Stimulated activated CD8-positive, alpha-beta memory T cell treated with anti-CD3 and anti-CD28 coated beads, Interleukin-15, amount 100 ng/mL, for 24 hours (primary cell): ENCODE measurements at places on chromosomes 12 and 14.

- DNase-seq, result no peak
These were observed 21.8 kb downstream of the VPS37B start for GRCh38 chr12:122874081-122874480.

DNA sequence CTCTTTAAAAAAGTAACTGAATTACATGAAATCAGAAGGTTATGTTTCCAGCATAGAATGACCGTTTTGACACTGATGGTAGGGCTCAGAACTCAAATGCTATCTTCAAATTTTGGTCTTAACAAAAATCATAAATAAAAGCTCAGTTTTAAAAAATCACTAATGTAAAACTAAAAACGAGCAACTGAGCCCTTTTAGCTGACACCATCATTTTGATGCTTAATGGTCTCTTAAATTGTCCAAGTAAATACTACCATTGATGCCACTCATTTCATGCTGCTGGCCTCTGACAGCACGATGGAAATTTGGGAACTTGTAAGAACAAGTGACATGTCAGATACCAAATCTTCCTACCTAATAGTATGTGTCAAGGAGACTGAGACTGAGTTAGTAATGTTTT, 205.0 kb downstream of the AKAP6 start:
- no peak for DNase-seq

- no peak for DNase-seq
These were observed 55.9 kb downstream of the FERMT2 start for GRCh38 chr14:52895000-52895399.

DNA sequence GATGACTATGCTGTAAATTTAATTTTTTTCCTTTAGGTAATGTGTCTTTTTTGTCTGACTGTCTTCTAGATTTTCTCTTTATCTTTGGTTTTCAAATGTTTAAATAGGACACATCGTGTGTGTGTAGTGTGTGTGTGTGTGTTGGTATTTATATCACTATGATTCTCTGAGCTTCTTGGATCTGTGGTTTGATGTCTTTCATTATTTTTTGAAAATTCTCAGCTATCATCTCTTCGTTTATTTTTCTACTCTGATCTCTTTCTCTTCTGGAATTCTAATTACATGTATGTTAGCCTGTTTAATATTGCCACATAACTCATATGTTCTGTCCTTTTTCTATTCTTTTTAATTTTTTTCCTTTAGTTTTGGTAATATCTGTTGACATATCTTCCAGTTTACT, 73.5 kb upstream of the OR10AD1 start:
- no peak for DNase-seq

GRCh38 chr14:76336876-76337275, 39.1 kb upstream of the ESRRB start:
- DNase-seq, result no peak

- no peak for DNase-seq
These were observed 256.4 kb downstream of the NUAK1 start for GRCh38 chr12:105882404-105882803.

DNA sequence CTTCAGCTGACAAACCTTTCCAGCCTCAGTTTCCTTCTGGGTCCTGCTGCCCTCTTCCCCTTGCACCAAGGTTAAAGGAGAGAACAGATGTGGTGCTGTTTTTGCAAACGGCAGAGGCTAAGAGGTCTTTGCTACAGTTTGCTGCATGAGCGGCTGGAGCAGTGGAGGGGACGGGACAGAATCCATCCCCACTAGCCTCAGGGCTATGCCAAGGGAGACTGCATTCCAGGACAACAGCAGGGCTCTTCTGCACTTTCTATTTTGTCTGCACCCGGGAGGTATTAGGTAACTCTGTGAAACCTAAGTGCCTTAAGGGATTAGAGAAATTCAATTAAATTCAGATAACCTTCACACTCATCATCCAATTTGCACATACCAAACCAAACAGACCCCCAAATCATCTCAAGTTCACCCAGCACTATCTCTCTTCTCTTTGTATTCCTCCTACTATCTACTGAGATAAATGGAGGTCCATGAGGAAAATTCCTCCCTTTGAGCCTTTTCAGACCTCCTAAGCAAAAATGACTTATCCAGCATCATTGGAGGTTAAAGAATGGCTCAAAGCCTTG, 103.8 kb upstream of the VRK1 start:
- DNase-seq, result no peak

GRCh38 chr14:64649383-64649998, 54.7 kb upstream of the PLEKHG3 start:
- no peak for DNase-seq

GRCh38 chr12:112506513-112507166, 87.9 kb downstream of the PTPN11 start:
- DNase-seq, result no peak

DNA sequence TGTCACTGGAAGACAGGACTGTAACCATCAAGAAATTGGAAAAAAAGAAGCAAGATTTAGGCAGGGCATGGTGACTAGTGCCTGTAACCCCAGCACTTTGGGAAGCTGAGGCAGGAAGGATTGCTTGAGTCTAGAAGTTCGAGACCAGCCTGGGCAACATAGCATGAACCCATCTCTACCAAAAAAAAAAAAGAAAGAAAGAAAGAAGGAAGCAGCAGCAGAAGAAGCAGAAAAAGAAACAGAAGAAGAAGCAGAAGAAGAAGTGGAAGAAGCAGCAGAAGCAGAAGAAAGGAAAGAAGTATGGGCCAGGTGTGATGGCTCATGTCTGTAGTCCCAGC, 30.5 kb upstream of the LGALS3 start:
- DNase-seq, result no peak

DNA sequence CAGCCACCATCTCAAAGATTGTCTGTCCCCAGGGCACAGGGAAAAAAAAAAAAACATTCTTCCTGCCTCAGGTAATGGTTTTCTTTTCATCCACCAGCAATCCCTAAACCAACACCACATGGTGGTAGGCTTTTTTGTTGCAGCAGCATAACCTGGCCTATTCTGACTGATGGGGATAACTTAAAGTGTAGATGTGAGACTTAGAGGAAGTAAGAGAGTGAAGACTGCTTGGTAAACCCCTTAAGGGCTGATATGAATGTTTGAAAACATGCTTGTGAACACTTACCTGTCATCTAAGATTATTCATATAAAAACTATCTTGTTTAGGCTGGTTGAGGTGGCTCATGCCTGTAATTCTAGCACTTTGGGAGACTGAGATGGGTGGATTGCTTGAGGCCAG, 130.2 kb upstream of the RAP1B start:
- DNase-seq, result no peak

- DNase-seq, result no peak
These were observed 734.8 kb downstream of the MED13L start for GRCh38 chr12:115542656-115543055.

- no peak for DNase-seq
These were observed 618 bp downstream of the SEC23A start for GRCh38 chr14:39102265-39102968.

DNA sequence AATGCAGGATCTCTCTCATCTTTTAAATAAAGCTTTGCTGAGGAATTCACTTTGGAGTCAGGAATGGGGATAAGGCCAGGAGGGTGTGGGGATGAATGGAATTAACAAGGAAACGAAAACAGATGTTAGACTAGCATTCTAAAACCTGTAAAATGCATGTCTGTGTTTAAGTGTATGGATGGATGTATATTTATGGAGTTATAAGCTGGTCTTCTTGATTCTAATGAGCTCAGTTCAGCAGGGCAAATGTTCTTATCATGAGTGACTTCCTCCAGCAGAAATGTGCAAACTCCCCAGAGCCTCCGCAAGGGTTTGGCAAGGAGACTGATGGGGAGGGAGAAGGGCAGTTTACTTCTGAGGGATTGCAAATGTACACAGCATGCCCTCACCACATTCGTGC, 149.1 kb downstream of the NTF3 start:
- no peak for DNase-seq

GRCh38 chr14:89564286-89564957, 147.4 kb upstream of the FOXN3 start:
- no peak for DNase-seq

DNA sequence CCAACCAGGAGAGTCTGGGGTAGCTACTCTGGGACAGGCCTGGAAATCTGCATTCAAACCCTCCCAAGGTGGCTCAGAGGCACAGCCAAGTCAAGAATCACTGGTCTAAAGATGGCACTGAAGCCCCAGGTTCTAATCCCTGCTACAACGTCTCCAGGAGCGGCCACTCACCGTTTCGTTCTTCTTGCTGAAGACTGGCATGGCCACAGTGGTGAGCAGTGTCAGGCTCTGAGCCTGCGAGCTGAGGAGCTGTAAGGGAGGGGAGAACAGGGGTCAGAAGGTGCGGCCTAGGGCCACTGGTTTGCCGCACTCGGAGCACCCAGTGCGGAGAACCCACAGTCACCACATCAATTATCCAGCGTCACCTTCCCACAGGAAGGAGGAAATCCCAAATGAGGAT, 38.8 kb downstream of the CACNA2D4 start:
- DNase-seq, result no peak

- no peak for DNase-seq
These were observed 15.9 kb downstream of the PRKAB1 start for GRCh38 chr12:119683816-119684215.

DNA sequence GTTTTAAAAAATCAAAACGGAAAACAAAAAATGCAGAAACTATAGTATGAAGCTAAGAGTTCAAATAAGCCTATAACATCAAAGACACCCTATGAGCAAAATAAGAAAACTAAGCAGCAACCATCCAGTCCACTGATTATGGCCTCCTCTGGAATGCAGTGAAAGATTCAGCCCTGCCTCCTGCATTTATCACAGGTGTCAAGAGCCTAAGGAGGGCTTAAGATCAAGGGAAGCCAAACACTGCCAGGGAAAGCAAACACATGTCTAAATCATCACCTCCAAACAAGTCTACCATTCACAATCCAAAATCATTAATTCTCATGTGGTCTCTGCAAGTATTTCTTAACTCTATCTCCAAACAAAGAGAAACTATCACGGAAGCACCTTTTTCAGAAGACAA, 28.4 kb downstream of the SARNP start:
- DNase-seq, result no peak

DNA sequence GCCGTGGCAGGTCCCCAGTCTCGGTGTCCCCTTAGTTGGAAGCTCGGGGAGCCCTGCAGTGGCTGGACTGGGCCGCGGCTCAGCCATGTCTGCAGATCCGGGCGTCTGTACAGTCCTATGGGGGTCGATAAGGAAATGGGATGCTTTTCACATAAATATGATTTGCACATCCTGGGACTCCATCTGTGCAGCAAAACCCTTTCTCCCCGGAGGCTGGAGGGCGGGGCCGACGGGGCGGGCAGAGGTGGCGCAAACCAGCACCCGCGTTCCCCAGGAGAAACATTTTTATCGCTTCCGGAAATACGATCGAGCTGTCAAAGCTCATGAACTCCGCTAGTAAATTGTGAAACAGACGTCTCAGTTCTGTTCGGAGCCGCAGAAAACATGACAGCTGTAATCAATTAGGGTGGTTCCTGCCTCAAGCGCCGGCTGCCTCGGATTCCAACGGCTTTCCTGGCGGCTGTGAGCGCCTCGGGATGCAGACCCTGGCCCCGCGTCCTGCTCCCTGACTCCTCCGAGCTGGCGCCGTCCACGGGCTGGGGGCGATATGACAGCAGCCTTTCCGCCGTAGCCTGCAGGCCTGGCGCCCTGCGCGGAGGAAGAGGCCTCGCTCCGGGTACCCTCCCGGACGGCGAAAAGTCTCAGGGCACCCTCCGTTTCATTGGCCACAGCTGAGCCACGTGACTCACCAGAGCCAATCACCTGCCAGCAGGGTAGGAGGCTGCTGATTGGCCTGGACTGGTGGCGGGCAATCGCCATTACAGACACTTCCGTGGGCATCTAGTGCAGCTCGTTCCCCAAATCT, 23.0 kb downstream of the DIO3 start:
- DNase-seq, result no peak

- DNase-seq, result no peak
These were observed 10.3 kb upstream of the FERMT2 start for GRCh38 chr14:52961060-52961639.
